Anterior cingulate cortex (tissue), 58 donors: ENCODE measurements at places on chromosomes 7 and 10.

DNA sequence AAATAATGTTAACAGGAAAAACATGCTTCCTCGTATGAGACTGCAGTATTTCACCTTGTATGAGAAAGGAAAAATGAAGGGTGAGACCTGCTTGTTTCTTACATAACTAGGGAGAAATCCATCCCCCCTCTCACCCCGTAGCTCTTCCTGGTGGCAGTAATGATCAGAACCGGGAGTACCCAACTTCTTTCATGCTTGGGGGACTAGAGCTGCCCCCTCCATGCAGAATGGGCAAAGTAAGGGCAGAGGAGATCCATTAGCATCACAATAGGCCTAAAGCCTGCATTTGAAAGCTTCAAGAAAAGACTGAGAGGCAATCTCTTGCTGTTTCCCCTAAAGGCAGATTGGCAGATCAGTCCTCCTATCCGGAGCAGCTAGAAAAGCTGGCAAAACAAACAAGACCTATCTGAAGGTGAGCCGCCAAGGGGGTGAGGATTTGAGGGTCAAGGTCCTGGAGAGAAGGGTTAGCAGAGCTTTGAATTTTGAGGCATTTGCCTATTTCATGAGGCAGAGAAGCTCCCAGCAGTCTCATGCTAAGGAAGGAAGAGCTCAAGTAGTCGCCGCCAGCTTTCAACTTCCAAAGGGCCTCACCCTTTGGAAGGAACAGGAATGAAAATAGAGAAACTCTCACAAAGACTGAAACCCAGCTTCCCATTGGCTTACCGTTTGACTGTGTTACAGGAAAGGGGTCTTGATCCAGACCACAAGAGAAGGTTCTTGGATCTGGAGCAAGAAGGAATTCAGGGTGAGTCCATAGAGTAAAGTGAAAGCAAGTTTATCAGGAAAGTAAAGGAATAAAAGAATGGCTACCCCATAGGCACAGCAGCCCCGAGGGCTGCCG lies 36.2 kb downstream of the BAG3 start:
- no peak for DNase-seq

DNA sequence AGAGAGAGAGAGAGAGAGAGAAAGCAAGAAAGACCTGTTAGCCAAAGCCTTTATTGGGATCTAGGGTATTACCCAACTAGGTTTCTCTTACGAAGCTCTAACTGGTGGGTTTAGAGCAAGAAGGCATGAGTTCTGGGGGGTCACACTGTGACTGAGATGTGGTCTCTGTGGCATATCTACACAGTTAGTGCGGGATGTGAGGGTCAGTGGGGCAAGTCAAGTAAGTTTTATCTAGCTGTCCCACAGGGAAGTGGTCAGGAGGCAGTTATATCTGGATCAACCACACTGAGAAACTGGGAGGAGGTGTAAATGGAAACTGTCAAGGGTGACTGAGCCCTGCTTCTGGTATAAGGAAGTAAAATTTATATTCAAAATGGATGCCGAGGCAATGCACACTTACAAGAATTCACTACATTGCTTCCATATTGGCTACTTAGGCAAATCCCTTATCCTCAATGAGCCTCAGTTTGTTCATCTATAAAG lies 331.6 kb upstream of the HPS1 start:
- no peak for DNase-seq

DNA sequence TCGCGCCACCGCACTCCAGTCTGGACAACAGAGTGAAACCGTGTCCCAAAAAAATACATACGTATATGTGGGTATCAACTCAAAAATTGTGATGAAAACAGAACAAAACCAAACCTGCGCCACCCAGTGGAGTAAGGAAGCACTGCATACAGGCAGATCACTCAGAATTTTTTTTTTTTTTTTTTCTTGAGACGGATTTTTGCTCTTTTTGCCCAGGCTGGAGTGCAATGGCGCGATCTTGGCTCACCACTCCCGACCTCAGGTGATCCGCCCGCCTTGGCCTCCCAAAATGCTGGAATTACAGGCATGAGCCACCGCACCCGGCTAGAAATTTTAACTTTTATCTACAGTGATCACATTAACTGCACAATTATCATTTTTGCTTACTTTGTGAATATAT lies 9.1 kb upstream of the TMEM236 start:
- DNase-seq = peak; percentile 56

DNA sequence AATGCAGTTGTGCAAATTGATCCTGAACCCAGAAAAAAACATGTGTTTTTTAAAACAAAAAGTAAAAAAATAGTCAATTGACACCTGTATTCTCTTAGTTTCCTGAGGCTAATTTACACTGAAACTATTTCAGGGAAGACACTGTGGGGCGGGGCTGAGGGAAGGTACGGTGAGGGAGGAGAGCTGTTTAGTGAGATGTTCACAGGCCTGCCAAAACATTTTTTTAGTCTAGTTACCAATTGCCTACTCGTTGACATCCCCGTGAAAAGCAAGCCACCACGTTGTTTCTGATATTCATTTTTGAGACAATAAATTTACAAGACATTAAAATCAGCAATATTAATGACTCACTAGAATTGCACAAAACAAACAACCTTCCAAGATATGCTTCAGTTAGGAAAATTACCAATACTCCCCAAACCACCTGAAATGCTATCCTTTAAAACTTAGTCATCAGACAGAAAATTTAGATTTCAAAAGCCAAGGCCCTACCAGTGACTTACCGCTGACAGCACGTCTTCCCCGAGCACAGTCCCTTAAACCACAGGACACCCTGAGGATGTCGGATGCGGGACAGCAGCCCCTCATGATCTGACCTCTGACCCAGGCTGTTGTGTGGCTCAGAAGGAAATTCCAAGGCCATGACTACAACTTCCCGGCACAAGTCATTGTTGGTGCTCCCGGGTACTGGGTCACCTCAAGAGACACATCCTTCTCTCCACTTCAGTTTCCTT lies 279.2 kb downstream of the PRPF18 start:
- DNase-seq = no peak

- no peak for DNase-seq
Measured at GRCh38 chr7:158827411-158828132, 1.7 kb downstream of the ESYT2 start.

- no peak for DNase-seq
Measured at GRCh38 chr7:6248581-6248980, 23.8 kb downstream of the CYTH3 start.

- no peak for DNase-seq
Measured at GRCh38 chr7:91636728-91637127, 243.8 kb downstream of the MTERF1 start.
